COR-L47 (cell line): ENCODE measurements at places on chromosomes 6 and 20.

DNA sequence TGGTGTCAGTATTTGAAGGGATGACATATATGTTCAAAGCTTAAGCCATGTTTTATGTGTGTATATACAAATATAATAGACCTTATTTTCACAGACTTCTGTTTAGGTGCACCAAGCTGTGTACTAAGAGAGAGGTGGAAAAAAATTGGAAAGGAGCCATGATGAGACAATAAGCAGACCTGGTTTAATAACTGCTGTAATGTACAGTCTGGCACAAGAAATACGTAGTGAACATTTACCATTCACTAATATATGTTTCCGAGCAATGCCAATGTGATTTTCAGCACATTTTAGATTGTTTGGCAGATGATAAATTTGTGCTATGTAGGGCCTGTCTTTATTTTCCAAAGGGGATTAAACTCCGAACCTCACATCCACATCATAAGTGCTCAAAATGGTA is 116.3 kb downstream of the KHDC1L start:
- DNase-seq, result no peak

DNA sequence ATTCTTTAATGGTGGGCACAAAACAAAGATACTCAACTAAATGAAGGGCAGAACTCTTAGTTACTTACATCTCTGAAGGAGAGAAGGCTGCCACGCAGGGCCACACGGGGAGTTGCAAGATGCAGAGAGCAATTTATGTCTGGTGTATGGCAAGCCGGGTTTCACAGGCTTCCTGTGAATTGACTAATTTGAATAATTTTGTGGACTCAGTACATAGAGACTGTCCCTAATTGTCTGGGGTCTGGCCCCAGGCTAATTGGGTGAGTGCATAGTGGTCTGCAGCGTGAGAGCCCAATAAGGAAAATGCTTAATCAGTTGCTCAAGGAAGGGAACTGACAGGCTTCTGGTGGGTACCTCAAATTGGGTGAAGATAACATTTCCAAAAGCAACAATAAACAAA is 205.7 kb downstream of the OTOR start:
- DNase-seq, result no peak

DNA sequence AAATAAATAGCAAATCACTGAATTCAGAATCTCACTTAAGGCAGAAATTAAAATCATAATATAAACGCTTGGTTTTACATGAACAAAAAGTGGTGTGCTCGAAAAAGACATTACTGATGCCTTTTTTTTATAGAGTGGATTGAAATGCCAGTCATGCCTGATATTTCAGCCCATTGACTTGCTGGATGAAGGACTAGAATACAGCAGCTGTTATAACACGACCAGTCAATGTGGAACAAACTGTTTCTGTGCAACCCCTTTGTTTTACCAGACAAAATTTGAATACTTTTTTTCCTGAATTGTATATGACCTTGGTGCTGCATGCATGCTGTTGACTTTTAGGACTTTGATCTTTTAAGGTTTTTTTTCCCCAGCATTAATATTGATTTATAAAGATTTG is 150.0 kb downstream of the QKI start:
- no peak for DNase-seq

DNA sequence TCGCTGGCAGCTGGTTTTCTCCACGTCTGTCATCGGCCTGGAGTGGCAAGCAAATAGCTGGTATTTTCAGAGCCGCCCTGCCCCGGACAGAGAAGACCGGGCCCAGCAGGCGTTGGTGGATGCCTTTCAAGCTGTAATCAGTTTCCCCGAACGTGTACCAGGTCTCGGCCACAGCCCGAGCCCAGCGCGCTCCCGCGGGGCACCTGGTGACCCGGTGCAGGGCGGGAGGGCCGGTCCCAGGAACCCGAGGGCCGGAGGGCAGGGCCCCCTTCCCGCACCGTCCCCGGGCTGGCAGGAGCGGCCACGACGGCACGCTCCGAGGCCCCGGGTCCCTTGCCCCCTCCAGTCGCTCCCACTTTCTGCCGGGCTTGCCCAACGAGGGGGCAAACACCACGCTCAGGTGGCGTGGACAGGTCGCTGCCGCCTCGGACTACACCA is 348 bp upstream of the PYGB start:
- no peak for DNase-seq

- DNase-seq, result no peak
Measured at GRCh38 chr20:19815553-19815991, 57.5 kb downstream of the RIN2 start.

DNA sequence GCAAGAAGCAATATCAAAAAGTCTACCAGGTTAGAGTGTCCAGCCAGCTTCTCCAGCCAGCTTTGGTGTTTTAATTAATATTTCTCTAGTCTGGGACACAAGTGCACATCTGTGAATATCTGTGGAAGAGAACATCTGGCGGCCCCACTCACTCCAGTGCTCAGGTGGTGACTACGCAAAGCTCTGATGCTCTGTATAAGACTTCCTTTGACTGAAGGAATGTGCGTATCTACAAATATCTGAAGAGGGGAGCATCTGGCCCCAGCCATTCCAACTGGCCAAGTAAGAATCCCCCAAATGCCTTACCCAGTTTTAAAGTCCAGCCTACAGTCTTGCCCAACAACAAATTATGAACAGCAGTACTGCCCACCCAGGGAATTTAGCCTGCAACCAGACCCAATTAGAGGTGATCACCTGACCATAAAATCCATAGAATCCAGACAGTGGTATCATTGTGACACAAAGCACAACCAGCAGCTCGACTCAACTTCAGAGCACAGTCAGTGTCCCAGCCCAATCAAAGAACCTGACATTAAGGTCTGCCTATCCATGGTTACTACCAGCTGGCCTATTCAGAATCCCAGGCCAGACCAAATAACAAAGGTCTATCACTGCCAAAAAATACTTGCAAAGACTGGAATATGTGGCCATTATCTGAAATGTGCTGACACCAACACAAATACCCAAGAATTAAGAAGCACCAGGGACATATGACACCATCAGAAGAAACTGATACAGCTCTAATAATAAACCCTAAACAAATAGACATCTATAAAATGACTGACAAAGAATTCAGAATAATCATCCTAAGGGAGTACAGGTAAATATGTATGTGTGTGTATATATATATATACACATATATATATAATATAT is 76.1 kb upstream of the MANEA start:
- DNase-seq, result no peak
